Body of pancreas (tissue), 4 donors: ENCODE measurements at places on chromosomes 4 and X.

DNA sequence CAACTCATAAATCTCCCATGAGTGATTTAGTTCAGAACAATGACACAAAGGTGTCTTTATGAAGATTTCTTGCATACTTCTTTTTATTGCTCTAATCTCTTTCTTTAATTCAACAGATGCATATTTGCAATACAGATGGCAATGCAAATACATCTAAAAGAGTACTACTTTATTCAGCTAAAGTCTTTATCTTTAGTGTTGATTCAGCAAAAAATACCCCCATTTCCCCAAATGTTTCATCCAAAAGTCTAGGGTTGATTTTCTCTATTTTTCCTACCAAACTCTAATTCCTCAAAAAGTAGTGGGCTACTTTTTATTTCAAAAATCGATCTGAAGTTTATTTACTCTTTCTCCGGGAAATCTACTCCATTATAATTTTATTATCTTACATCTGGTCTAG lies 1055.2 kb downstream of the STIM2 start:
- no peak for DNase-seq

DNA sequence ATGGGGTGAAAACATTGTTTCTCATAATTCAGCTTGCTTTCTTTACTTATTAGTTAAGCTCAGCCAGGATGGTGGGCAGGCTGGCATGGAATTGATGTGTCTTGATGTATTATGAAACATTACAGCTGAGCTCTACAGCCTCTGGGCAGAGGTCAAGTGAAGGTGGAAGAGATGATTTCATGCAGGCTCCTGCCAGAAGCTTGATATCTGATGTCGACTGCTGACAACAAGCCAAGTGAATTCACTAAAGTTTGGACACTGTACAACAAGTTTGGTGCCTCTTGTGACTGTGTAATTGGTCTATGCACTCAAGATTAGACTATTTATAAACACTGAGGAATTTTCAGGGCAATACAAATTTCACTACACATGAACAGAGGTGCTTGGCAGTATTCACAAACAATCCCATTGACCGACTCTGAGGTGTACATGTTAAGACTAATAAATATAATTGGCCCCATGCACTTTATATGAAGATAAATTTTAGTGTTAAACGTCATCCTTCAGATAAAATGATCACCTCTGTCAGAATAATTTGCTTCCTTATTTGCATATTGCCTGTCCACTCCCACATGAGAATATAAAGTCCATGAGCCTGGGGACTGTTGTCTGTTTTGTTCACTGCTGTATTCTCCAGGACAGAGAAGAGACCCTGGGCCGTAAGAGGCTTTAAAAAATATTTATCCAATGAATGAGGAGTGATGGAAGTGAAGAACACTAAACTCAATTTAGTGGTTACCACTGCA lies 612.2 kb downstream of the IQCM start:
- DNase-seq = no peak

DNA sequence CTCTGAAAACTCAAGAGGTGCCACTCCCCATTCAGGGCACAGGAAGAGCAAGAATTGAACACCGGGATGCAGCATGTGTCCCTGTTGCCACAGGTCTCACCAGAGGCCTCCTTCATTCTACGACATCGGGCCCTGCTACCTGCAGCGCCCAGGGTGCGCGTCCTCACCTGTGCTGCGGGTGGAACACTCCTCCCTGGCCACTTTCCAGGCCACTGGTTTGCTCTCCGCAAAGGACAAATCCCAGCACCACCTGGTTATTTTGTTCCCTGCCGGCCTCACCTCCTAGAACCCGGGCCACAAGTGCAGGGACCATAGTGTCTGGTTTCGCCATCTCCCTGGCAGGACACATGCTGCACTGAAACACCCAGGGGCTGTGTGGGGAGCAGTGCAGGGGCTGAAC lies 14.3 kb upstream of the FAM3A start:
- no peak for DNase-seq

DNA sequence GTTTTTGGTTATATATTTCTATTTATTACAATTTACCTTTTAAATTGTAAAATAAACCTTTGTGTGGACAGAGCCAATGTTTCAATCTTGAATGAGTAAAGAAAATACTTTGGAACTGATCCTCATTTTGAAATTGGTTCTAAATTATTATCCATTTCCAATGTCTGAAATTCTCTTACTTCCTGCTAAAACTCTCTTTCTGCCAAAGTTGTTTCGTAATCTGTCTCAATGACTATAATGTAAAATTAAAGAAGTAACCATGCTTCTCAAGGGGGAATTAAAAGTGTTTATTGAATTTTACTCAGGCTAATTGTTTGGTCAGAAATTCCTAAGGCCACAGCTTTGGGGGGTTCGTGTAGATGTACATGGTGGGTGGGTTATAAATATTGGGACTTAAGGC lies 34.8 kb downstream of the YIPF6 start:
- DNase-seq = no peak

DNA sequence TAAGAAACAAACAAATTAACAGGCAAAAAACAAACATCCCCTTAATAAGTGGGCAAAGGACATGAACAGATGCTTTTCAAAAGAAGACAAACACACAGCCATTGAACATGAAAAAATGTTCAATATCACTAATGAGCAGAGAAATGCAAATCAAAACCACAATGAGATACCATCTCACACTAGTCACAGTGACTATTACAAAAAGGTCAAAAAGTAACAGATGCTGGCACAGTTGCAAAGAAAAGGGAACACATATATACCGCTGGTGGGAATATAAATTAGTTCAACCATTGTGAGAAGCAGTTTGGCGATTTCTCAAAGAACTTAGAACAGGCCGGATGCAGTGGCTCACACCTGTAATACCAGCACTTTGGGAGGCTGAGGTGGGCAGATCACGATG lies 146.1 kb upstream of the NEIL3 start:
- no peak for DNase-seq
